Right ventricle myocardium superior (tissue), 1 donor: ENCODE measurements at places on chromosomes 7 and 10. TPM values are rescaled to one million over a fixed set of nuclear protein-coding genes. Genes with fewer than 3 reads are reported as not detected.

- peak; percentile 63 for DNase-seq
These were observed 8.7 kb downstream of the GPR146 start for GRCh38 chr7:1053002-1053411.

- no peak for DNase-seq
These were observed 138.5 kb downstream of the SEMA3A start for GRCh38 chr7:84055904-84056605.

DNA sequence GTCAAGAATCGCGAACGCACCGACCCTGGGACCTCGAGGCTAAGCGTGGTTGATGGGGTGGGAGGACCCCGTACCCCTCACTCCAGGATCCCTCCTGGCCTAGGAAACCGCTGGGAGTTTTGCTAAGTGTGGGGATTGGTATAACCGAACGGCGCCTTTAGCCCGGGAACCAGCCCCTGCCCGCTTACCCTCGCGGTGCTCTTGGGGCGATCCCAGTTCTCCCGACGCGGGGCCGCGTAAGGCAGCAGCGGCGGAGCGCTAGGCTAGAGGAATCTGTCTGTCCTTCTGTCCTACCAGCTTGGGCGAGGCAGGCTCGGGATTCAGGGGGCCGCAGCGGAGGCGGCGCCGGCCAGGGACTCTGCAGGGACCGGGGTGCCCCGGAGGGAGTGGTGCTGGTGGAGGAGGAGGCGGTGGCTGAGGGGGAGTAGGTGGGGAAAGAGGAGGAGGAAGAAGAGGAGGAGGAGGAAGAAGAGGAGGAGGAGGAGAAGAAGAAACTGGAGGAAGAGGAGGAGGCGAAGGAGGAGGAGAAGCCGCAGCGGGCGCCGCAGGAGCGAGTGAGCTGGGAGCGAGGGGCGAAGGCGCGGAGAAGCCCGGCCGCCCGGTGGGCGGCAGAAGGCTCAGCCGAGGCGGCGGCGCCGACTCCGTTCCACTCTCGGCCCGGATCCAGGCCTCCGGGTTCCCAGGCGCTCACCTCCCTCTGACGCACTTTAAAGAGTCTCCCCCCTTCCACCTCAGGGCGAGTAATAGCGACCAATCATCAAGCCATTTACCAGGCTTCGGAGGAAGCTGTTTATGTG, 439 bp upstream of the EMX2 start:
- no peak for DNase-seq

- no peak for DNase-seq
These were observed 355.1 kb downstream of the AUTS2 start for GRCh38 chr7:69953136-69954067.

DNA sequence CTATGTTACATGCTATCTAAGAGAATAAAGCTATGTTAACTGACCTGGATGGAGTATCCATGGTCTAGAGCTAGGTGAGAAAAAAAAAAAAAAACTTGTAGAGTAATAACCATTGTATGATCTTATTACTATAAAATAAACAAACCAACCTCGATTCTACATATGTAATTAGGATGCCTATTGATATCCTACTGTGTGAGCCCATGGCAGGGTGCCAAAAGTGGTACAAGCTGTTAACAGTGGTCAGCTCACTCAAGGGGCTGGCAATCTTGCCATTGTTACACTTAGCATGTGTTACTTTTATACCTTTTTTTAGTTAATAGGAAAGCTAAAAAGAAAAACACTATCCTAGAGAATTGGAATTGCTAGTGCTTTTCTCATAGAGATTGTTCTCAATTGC, 13.5 kb upstream of the IL6 start:
- no peak for DNase-seq

DNA sequence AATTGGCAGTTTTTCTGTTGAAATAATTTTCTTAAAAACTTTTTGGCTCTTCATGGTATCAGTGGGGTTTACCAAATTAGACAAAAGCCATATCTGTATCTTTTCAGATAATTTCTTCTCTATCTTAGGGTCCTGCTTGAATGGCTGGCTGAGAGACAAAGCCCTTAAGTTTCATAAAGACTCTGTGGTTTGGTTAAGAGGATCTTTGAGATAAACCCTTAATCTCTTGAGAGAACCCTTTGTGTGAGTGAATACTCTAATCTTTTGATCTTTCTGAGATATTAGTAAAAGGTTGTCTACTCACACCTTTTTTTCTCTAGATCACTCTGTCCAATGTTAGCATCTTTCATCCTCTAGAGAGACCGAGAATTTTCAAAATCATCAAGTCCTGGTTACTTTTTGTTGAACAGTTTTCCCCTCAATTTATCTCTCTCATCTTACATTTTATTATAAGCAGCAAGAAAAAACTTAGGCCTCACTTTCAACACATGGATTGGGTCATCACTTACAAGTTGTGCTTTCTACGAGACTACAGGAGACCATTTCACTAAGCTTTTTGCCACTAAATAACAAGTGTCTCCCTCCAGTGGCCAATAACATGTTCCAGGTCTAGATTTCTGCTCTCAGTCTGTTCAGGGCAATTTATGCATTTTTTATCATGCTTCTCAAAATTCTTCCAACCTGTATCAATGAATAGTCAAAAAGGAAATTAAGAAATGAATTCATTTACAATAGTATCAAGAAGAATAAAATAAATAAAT, 28.4 kb downstream of the DNAJC9 start:
- DNase-seq: no peak

DNA sequence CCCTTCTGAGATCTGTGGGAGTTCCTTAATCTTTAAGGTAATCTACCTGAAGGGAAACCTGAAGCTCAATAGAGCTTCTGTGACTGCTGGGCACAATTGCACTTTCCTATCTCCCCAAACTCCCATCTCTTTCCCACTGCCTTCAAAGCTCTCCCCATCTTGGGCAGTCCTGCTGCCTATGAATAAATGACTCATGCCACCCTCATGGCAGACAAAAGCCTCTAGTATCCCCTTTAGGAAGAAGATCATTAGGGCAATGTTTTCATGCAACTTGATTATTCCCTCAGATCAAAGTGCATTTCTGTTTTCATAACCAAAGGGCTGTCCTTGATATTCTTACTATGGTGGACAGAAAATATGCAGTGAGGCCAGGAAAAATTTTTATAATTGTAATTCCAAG, 704.9 kb upstream of the LRRN3 start:
- no peak for DNase-seq

DNA sequence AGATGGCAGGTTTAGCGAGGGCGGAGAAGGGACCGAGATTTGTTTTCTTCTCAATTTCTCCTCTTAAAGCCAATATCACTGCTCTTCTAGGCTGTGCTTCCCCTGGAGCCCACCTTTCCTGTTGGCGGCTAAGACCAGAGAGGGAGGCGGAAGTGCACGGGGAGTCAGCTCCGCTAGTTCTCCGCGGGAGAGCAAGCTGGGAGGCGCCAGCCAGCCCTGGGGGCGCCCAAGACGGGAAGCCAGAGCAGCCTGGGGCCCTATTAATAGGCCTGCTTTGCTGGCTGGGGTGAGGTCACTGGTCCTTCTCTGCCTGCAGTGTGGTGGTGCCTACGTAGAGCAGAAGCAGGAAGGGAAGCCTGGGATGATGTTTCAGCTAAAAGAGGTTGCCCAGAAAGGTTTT, 61.6 kb downstream of the LSM5 start:
- DNase-seq: no peak

DNA sequence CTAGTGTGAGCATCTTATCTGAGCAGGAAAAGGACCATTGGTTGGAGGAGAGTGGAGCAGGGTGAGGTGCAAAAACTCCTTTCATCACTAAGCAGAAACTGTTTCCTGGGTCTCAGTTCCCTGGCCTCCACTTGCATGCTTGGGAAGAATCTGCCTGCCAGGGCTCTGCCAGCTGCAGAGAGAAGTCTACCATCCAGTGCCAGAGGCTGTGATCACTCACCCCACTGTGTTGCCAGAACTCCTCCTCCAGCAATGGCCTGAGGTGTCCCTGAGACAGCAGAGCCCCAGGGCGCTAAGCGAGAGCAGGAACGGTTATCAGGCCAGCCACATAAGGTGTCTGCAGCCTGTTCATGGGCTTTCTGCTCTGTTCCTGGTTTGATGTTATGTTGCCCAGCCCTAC, 991.4 kb downstream of the CCSER2 start:
- DNase-seq: peak; percentile 73

VPS37D gene
- 2.7 TPM for total RNA-seq

DNA sequence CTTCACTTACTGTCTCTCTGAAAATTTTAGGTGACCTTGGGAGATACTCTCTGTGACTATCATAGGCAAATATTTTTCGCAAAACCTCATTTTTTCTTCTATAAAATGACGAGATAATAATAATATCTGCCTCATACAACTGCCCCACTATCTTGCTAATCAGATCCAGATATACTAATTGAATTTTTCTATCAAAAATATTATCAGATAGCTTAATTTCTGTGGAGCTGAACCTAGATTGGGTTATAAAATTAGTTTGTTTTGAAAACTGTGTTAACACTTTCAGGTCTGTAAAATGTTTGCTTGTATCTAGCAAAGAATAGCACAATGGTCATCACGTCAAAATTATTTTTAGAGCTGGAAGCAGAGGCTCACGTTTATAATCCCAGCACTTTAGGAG, 486.7 kb upstream of the LRRN3 start:
- DNase-seq: no peak

GRCh38 chr7:129943352-129943751, 9.4 kb downstream of the UBE2H start:
- no peak for DNase-seq

BET1 gene
- 12.6 TPM for total RNA-seq

OR2A5 gene
- not detected for total RNA-seq

POT1 gene
- total RNA-seq: 13.4 TPM

DNA sequence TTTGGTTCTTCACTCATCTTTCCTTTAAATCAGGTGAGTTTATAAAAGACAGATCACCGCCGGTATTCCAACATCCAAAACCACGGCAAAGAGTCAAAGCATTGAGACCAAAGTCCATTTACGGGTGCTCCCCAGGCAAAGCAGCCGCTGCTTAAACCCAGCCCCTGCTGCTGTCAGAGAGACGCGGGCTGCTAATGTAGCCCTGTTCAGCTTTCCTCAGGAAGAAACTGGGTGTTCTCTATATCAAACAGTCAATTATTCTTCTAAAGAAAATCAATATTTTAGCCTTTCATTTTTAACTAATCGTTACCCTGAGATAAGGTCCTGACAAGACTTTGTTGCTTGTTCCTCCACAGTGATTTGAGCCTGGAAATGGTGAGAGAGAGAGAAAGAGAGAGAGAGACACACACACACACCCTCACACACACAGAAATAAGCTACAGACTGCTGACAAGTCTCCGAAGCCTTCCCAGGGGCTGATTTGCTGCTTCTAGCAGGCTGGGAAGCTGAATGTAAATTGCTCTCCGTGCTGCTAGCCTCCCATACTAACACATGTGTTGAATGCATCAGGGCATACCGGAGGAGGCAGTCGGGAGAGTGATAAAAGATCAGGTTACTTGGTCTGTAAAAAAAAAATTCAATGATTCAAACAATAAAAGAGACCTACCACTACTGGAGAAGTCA, 183.0 kb upstream of the ANK3 start:
- DNase-seq: no peak
